Stimulated activated CD8-positive, alpha-beta memory T cell treated with anti-CD3 and anti-CD28 coated beads, Interleukin-7, amount 100 ng/mL, for 48 hours (primary cell): ENCODE measurements at places on chromosomes 11 and 22.
A peak's percentile ranks its signal among the peaks of the same experiment; 100 is the strongest.

DNA sequence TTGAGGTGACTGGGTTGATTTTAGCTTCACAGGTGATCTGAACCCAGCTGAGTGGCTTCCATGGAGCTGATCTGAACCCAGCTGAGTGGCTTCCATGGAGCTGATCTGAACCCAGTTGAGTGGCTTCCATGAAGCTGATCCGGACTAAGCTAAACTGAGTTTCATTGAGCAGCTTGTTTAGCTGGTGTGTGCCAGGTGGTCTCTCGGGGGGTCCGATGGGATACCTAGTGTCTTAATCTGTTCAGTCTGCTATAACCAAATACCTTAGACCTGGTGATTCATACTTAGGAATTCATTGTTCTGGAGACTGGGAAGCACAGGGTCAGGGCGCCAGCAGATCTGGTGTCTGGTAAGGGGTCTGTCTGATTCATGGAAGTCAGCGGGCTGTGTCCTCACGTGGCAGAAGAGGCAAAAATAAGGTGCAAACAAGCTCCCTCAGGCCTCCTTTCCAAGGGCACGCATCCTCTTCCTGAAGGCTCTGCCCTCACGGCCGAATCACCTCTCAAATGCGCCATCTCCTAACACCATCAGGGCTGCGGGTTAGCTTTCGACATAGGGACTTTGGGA, 52.5 kb upstream of the KCNQ1OT1 start:
- DNase-seq, result no peak

- no peak for DNase-seq
Observed at GRCh38 chr11:73493956-73494598, 103.8 kb downstream of the FAM168A start.

DNA sequence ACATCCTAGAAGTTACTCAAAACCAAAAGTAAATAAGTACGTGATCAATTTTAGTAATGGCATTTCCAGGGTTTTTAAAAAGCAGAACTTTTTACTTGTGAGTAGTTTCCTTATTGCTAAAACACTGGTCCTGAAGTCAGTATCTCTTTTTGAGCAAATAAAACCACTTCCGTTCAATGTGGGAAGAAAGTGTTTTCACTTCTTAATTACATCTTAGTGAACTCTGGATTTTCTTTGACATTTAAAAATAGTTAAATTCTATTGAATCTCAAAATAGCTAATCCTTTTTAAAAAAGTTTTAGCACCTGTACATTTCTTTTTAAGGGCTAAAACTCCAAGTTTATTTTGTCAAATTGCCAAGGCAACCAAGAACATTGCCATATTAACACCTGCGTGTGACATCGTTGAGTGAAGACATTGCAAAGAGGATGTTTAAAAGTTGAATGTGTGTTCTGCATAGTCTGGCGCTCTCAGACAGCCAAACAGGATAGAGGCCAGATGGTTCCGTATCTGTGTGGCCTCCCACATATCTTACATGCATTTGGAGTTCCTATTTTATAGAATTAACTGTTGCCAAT, 17.2 kb upstream of the OR5B21 start:
- DNase-seq, result no peak

GRCh38 chr11:70608568-70609470, 210.5 kb downstream of the CTTN start:
- no peak for DNase-seq

DNA sequence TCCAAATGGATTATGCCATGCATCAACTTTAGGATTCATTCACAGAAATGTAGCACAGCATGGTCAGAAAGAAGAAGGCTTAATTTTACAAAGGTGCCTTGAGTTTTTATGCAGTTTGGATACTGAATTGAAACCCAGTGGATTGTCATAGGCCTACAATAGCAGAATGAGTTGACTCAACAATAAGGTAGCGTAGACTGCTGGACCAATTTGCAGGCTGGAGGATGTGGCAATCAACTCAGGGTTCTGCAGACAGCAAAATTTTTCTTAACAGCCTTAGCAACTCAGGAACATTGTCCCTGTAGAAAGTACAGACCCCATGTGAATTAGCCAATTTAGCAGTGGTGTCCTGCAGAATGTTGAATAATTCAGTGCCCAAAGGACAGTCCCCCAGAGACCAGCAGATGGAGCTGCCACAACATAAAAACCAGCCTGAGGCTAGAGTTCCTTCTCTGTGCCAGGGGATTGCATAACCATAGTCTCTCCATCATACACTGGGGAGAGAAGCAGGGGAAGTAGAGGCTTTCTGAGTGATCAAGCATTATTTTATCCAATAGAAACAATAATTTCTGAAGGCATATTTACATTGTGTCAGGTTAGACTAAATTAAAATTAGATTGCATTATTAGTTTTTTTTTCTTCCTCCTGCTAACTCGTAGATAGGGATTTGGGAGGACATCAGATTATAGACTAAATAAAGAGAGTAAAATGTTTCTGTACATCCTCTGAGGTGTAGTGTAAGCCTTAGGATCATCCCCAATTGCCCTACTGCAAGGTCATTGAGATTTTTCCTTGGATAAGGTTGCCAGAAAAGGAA, 20.3 kb upstream of the MRPL17 start:
- no peak for DNase-seq

GRCh38 chr11:3000032-3000961, 8.2 kb upstream of the NAP1L4 start:
- no peak for DNase-seq

DNA sequence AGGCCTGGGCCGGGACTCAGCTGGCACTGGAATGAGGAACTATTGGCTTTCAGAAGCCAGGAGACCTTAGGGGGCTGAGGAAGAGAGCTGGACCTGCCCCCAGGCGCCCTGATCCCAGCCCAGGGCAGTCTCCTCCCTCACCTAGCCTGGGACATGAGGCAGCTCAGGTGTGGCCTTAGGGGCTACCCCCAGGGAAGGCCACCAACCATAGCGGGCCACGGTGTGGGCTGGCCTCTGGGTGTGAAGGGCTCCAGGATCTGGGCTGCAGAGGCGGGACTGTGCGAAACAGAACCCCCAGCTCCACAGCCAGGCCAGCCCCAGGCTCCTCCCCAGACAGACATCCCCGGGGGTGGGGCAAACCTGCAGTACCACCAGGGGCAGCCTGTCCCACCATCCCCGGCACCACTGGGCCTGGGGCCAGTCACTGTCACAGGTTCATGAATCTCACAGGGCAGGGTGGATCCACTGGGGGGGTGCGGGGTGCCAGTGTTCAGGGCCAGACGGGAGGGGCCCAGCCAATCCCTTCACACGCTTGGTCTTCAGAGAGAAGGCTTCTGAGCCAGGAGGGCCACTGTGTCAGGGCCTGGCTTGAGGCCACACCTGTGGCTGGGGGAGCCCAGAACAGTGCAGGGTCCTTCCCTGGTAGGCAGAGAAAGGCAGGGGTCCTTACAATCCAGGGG, 3.5 kb downstream of the PLXNB2 start:
- no peak for DNase-seq

- DNase-seq, result no peak
Observed at GRCh38 chr11:108754901-108755625, 90.2 kb downstream of the DDX10 start.

- DNase-seq, result no peak
Observed at GRCh38 chr11:106961048-106961447, 57.2 kb downstream of the GUCY1A2 start.

GRCh38 chr11:3170044-3170755, 5.1 kb upstream of the OSBPL5 start:
- no peak for DNase-seq

DNA sequence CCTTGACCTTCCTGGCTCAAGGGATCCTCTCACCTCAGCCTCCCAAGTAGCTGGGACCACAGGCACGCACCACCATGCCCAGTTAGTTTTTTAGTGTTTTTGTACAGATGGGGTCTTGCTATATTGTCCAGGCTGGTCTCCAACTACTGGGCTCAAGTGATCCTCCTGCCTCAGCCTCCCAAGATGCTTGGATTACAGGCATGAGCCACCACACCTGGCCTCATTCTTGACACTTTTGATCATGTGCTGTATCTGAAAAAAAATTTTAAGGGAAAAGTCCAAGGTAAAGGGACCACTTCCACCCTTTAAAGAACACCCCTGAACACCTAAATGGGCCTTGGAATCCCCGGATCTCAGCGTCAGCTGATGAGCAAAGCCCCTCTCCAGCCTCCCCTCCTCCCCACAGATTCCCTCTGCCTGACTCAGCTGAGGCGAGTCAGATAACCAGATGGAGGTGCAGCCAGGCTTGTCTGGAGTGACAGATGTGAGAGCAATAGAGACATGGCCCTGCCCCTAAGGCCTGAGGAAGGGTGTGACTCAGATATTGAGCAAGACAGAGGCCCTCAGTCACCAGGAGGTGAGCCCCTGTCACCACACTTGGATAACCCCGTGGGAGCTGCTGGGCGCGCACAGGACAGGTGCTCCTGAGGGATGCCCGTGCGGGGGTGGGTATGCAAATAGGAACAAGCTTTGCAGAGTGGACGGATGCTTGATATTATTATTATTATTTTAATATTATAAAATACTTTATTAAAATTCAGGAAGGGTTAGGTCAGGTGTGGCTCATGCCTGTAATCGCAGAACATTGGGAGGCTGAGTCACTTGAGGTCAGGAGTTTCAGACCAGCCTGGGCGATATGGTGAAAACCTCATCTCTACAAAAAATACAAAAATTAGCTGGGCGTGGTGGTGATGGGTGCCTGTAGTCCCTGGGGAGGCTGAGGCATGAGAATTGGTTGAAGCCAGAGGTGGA, 5.0 kb upstream of the CCDC88B start:
- peak; percentile 75 for DNase-seq

GRCh38 chr11:86243396-86243795, 1.2 kb upstream of the EED start:
- DNase-seq, result no peak

GRCh38 chr22:20026996-20027601, 6.2 kb downstream of the TANGO2 start:
- DNase-seq, result no peak

DNA sequence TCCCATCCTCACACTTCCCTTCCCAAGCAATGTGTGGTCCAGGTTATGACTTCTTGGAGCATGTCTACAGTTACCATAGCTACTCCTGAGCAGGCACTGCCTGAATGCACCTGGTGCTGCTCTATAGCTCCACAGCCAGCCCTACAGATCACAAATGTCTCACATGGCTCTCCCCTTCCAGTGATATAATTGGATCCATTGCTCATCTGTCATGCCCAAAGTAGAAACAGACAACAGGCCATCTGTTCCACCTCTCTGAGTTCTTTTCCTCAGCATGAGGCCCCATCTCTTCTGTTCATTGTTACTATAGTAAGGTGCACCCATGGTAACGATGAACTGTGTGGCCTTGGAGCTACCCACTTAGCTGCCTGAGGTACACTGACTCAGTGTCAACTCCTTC, 320.3 kb upstream of the ZC3H12C start:
- DNase-seq, result no peak

GRCh38 chr11:134532921-134533421, 120.9 kb upstream of the B3GAT1 start:
- no peak for DNase-seq

- no peak for DNase-seq
Observed at GRCh38 chr11:21396342-21397008, 727.1 kb downstream of the NELL1 start.

- DNase-seq, result no peak
Observed at GRCh38 chr11:123853038-123853437, 32.4 kb downstream of the TMEM225 start.

GRCh38 chr22:33381531-33382406, 323.6 kb upstream of the SYN3 start:
- DNase-seq, result no peak

DNA sequence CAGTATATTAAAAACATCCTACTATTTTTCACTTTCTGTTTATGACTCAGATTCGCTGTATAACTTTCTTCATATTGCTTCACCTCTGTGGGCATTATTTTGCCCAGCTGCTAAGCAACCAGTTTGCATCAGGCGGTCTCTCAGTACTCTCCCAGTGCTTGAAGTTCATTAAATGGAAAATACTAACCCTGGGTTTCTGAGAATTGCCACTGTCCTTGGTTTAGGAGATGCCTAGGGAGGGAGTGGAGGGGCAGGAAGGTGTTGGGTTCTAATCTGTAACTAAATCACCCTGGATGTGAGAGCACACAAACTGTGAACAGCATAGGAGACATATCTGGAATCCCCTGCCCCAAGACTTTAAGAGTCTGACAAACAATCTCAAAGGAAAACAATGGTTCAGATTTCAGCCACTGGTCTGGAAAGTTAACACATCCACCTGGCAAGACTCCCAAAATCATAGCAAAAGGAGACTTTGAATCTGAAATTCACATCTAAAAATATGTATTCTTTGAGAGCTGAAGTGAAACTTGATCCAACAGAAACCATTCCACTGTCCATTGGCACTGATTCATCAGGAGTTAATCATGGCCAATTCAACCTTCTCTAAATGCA, 540.0 kb downstream of the SOX6 start:
- DNase-seq, result no peak

GRCh38 chr11:3834664-3835461, 5.9 kb downstream of the RHOG start:
- DNase-seq, result no peak

DNA sequence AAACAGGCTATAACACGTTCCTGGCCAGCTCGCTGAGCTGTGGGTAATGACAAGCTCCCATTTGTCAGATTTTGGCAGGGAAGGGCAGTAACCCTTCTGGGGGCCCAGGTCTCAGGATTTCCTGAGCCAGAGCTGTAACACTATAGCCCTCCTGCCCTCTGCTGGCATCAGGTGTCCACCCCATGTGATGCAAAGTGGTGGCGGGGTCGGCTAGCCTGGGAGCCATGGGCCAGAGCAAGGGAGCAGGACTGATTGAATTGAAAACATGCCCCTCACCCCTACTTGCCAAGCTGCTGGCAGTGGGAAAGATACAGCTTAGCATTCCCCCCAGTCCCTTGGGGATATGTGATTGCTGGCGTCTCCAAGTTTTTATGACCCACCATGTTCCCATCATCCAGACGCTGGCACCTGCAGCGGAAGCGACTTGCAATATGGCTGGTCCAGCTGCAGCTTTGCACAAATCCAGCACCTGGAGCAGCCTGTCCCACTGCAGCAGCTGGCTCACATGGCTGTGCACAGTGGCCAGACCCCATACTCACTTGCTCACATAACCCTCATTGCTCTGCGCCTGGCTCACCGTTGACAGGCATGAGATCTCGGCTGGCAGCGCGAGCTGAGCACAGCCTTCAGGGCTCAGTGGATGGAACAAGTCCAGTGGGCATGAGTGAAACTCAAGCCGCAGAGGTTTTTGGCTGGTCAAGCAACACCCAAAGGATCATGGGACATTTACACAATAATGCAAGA, 1147.8 kb downstream of the JRKL start:
- no peak for DNase-seq

GRCh38 chr11:8905528-8906165, 5.3 kb upstream of the AKIP1 start:
- DNase-seq, result no peak

DNA sequence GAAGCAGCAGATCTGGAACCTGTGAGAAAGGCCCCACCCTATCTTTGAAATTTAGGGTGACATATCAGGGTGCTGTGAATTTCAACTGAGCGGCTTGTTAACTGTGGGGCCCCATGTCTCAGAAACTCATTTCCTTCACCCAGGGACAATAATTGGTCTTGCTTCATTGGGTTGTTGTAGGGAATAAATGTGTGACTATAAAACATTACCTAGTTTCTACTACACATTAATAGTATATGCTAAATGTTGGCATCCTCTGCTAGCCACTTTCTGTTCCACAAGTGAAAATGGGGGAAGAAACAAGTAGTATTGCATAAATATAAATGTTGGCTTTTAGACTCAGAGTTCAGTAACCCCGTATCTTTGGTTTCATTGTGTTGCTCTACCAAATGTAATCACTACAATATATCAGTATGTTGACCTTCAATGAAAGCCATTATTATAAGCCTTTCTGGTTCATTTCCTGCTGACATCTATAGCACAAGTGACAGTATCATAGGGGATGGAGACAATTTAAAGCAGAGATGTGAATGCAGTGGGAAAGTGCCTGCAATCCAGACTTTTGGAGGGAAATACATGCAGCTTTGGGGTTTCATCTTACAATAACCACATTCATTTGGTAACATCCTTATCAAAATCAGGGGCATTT, 905.5 kb upstream of the RAG2 start:
- DNase-seq, result no peak
